ENCODE measurements at places on chromosomes 13 and 19.

GRCh38 chr13:74068471-74068870 is 65.7 kb downstream of the KLF12 start:
- no peak for DNase-seq

- DNase-seq: no peak
Observed at GRCh38 chr19:13206587-13206986, 56.4 kb downstream of the IER2 start.

DNA sequence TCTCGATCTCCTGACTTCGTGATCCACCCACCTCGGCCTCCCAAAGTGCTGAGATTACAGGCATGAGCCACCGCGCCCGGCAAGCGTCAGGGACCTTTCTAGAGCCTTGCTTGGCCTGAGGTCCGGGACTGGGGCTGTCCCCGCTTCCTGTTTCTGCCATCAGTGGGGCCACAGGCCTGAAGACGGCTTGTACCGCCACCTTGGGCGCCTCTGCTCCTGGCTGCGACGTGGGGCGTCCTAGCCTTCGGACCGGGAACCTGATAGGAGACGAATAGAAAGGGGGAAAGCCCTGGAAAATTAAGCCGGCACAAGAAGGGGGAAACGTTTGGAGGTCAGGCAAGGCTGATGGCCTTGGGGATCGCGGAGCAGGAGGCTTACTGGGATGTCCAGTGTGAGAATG is 35.1 kb downstream of the RNF6 start:
- no peak for DNase-seq

DNA sequence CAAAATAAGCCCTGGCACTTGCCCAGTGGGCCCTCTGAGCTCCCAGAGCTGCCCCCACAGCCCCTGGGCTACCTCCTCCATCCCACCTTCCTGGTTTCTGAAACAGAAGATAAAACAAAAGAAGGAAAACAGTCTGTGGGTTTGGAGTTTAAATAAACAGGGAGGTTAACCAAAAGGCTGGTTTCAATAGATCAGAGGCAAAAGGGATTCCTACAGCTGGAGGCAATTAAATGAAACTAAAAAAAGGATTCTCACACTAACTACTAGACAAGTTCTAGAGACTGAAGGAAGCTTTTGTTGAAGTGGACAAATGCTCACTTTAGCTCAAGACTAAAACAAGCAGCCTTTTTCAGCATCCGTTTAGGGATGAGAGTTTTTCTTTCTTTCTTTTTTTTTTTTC is 569.8 kb downstream of the FGF9 start:
- DNase-seq: no peak

DNA sequence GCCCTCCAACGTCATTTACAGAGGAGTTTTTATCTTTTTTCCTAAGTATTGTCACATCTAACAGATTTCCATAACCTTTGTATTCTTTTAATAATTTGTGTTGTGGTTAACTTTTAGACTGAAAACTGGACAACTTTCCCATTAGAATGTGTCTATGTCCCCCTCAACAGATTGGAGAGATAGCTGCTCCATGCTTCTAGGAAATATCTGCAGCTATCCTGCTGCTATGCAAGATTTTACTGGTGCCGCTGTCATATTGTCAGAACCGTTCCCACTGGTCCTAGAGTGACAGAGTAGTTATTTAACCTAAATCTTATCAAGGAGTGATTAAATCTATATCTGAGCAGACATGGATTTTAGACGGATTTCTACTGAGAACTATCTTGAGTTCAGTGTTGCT is 130.0 kb downstream of the MAB21L1 start:
- DNase-seq: no peak

GRCh38 chr13:78827471-78827870 is 168.5 kb upstream of the OBI1 start:
- no peak for DNase-seq

GRCh38 chr13:101930331-101930730 is 471.5 kb downstream of the FGF14 start:
- no peak for DNase-seq

GRCh38 chr13:29196409-29197074 is 376.4 kb downstream of the MTUS2 start:
- no peak for DNase-seq

DNA sequence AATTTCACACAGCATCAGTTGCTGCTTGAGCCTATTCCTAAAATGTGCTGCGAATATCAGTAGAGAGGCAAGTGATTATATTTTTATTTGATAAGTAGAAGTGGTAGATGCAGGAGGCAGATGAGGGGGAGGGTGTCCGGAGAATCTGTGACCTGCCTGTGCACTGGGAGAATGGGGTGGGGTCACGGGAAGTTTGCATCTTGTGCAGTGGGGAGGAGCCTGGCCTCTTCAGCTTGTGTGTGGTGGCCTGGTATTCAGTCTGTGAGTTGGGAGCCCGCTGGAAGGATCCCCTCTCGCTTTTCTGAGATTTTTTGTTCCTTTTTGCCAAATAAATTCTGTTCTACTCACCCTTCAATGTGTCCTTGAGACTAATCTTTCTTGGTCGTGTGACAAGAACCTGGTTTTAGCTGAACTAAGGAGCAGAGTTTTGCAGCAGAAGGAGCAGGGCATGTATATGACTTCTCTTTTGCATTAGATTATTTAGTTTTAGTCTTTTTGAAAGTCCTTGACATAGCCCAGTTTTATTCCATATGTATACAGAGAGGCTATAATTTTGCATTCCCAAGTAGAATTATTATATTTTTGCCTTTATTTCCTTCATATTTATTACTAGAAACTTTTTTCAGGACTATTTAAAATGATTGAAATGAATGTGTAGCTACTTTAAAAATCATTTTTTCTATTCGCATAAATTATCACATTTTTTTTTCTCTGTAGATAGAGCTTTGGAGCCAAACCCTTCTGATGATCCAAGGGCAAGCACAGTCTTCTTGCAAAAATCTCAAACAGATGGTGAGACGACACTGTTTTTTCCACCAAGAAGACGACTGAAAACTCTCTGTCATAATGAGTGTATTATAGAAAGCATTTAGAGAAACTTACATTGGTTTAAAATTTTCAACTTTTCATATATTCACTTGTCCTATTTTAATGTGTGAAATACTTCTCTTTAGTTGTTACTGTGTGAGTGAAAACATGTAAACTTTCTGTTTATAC is 1257.2 kb downstream of the UQCRFS1 start:
- DNase-seq: no peak

DNA sequence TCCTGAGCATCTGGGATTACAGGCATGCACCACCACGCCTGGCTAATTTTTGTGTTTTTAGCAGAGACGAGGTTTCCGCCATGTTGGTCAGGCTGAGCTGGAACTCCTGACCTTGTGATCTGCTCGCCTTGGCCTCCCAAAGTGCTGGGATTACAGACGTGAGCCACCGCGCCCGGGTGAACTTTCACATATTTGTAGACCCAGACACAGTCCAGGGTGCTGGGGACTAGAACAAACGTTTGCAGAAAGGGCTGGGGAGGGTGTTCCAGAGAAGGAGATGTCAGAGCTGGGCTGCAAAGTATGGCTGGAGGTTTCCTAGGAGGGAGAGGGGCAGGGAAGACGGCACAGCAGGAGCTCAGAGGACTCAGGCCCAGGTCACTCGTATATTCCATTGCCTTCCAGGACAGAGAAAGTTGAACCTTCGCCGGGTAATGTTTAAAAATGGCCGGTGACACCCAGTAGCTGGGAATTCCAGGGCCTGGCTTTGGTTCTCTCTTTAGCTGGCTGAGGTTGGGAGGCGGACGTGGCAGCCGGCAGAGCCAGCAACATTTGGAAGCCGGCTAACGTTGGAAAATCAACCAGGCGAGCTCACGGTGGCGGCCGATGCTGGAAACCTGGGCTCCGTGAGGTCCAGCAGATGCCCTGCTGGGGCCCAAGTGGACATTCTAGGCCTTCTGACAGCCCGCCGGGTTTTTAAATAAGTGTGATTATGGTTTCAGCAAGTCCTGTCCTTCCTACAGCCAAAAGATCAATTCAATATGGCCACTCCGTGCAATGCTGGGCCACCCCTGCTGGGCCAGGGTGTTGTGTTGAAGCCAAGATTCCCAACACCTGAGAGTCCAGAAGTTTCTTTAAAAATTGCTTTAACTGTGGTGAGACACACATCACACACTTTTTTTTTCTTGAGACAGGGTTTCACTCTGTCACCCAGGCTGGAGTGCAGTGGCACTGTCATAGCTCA is 41.5 kb downstream of the NFIC start:
- no peak for DNase-seq
